Activated naive CD8-positive, alpha-beta T cell treated with anti-CD3 and anti-CD28 coated beads, Interleukin-2, amount 10 ng/mL, durations not matched to agents 7 days and 5 days (primary cell): ENCODE measurements at places on chromosomes 7 and 10. TPM values are rescaled to one million over a fixed set of nuclear protein-coding genes. Genes with fewer than 3 reads are reported as not detected.

DNA sequence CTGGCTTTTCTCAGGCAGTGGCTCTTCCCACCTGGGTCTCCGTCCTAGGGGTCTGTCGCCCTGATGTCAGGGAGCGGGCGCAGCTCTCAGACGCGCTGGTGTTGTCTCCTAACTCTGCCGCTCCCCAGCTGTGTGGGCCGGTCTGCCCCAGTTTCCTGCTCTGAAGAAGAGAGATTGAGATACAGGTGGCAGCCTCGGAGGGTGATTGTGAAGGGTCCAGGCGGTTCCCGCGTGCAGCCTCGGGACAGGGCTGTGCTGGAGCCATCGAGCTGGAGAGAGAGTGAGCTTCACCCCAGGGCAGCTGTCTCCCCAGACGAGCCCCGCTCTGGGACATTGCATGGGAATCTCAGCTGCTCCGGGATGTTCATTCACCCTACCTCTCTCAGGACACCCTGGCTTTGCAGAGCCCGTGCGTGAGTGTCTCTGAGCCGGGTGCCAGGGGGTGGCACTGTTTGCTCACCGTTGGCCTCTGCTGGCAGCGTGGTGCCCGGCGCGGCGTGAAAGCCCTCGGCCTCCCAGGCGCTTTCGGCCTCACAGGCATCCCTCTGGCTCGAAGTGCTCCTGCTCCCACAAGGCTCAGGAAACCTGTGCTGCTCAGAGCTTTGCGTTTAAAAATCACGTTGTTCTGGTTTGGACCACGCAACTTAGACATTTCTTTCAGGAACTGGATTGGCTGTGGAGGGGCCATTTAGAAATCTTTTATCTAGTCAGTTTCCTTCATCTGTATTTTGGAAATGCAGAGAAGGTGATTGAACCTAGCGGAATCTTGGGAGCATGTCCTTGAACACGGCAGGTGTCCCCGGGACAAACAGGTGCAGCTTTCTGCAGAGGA is 33.8 kb upstream of the ZFAND2A start:
- H3K27ac ChIP-seq, result no peak overlapping the region
- peak; percentile 64 for DNase-seq
- peaks cover 14% of the 10 kb centered on the region for H3K36me3 ChIP-seq

The ANKRD2 gene
- 0.23 TPM for total RNA-seq

GRCh38 chr10:55734112-55734511 is 626.9 kb downstream of the ZWINT start:
- H3K27me3 ChIP-seq, result no peaks in the 10 kb centered on the region
- no peak overlapping the region for H3K4me3 ChIP-seq

DNA sequence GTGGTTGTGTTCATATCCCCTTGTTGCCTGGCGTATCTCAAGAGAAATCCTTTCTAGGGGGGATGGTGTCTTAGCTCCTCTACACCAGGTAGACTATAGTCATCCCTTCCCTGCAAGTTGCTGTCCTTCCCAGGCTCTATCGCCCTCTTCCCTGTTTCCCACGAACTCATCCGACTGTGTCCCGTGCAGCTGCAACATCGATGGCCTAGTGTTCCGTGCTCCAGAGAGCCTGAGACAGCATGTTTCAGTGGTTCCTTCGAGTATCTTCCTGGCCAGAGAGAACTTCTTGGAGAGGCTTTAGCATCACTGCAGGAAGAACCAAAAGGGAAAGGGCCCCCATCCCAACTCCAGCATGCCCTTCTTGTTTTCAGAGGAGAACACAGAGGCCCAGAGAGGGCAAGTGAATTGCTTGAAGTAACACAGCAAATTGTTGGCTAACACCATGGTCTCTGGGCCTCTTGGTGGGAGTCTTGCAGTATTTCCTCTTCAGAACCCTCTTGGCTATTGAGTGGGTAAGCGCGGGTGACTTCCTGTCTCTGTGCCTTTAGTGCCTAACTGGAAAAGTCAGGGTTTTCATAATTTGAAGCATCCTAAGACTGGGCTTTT is 162.9 kb downstream of the RGS10 start:
- peaks cover 28% of the 10 kb centered on the region for H3K36me3 ChIP-seq
- DNase-seq, result no peak
- H3K4me3 ChIP-seq, result no peak overlapping the region

DNA sequence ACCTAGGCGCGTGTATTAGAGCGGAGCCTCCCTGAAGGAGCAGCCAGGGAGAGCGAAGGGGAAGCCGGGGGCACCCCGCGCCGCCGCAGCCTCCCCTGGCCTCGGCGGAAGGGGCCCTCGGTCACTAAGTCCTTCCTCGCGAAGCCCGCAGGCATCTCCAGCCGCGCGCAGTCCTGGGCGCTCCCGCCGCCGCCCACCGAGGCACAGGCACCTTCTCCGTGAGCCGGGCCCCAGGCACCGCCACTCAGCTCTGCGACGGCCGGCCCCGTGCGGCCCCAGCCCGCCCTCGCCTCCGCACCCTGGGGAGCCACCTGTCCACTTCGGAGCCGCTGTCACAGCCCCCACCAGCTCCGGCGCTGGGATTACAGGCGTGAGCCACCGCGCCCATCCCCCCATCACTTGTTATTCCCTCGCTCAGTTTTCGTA is 80.8 kb downstream of the ZNF467 start:
- H3K36me3 ChIP-seq, result no peaks in the 10 kb centered on the region
- no peak overlapping the region for H3K4me3 ChIP-seq
- no peak for DNase-seq
- H3K4me1 ChIP-seq, result peaks cover 1% of the 10 kb centered on the region

DNA sequence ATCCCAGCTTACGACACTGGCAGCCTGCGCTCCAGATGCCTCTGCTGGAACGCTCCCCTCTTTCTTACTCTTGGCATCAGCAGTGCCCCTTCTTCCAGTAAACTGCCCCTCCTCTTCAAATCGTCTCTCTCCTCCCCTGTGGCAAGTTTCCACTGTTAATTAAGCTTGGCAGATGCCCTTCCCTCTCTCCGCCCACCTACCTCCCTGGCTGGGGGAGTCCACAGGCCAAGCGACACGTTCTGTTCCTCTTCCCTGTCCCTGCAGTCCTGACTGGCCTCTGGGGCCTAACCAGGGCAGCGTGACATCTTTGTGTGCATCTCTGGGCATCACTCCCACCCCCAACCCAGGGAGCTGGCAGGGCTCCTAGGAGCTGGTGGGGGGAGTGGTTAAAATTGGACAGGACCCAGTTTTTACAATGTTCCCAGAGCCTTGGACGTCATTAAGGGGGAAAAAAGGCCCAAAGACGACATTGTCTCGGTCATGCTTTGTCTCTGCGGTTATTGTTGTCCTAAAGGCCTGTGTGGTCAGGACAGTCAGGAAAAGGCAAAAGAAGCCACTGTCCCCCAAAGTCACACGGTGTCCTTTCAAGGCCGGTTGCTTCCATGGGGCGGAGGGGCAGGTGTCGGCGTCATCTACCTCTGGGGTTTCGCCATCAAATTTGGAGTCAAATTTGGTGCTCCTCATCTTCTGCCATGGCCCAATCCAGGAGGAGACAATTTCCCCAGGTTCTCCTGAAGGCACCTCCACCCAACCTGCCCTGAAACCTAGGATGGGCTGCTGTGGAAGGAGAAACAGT is 54.2 kb downstream of the DLG5 start:
- peaks cover 2% of the 10 kb centered on the region for H3K27me3 ChIP-seq
- DNase-seq, result no peak
- no peak overlapping the region for H3K27ac ChIP-seq
- peaks cover 1% of the 10 kb centered on the region for H3K36me3 ChIP-seq

DNA sequence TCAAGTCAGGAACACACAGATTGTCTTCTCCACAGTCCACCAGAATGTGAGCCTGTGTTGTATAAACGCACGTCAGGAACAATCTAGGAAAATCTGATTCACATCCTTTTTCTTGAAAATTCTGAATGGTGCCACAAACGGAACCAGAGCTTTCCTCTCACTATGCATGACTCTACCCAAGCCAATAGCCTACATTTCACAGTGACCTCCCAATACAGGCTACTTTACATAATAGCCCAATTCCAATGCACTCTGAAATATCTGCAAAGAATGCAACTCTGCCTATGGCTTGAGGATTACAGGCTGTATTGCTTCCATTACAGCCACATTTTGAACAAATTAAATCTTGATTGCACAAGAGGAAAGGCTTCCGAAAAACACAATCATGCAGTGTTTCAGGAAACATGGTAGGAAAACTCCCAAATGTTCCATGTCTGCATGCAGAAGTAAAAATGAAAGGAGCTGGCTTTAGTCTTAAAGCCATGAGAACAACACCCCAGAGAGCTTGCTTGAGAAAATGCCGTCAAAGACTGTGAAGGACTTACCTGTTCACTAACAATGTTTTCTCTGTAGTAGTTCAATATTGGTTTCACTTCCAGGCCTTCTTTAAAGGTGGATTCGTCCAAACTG is 113.9 kb downstream of the ITGA8 start:
- DNase-seq, result no peak
- no peaks in the 10 kb centered on the region for H3K4me1 ChIP-seq
- no peak overlapping the region for H3K4me3 ChIP-seq
- H3K36me3 ChIP-seq, result no peaks in the 10 kb centered on the region
- no peak overlapping the region for H3K27ac ChIP-seq

The TRIM50 gene
- total RNA-seq, result not detected

GRCh38 chr10:99766302-99766681 is 16.1 kb upstream of the ABCC2 start:
- H3K27me3 ChIP-seq, result no peaks in the 10 kb centered on the region
- H3K36me3 ChIP-seq, result peaks cover 12% of the 10 kb centered on the region
- no peak overlapping the region for H3K27ac ChIP-seq
- no peaks in the 10 kb centered on the region for H3K4me1 ChIP-seq

GRCh38 chr7:106423111-106423510 is 138.3 kb upstream of the NAMPT start:
- H3K4me1 ChIP-seq, result peaks cover 16% of the 10 kb centered on the region
- no peaks in the 10 kb centered on the region for H3K36me3 ChIP-seq
- no peaks in the 10 kb centered on the region for H3K27me3 ChIP-seq
- no peak overlapping the region for H3K27ac ChIP-seq
- no peak overlapping the region for H3K4me3 ChIP-seq
- DNase-seq, result no peak

DNA sequence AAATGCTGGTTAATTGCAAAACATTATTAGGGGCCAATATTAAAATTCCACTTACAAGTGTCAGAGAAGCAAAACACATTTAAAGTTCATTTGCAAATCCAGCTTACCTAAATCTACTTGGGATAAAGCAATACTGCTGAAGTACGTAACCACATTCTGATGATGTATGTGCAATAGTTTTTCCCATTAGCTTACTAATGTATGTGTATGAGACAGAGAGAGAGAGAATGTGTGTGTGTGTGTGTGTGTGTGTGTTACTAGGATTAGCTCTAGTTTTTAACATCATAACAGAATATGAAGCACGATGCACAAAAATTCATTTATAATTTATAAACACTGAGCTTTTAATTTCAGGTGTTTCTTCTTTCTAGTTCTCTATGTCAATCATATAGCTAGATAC is 1074.2 kb upstream of the C7orf33 start:
- no peak overlapping the region for H3K27ac ChIP-seq
- no peaks in the 10 kb centered on the region for H3K36me3 ChIP-seq
- H3K4me3 ChIP-seq, result no peak overlapping the region
- no peak for DNase-seq

The SYNPO2L gene
- not detected for total RNA-seq

- peaks cover 1% of the 10 kb centered on the region for H3K4me1 ChIP-seq
- H3K27ac ChIP-seq, result no peak overlapping the region
- no peaks in the 10 kb centered on the region for H3K36me3 ChIP-seq
Measured at GRCh38 chr10:31242902-31243301, 76.1 kb upstream of the ZEB1 start.

The BAG3 gene
- total RNA-seq, result 14.5 TPM

The PLXDC2 gene
- 1.0 TPM for total RNA-seq

DNA sequence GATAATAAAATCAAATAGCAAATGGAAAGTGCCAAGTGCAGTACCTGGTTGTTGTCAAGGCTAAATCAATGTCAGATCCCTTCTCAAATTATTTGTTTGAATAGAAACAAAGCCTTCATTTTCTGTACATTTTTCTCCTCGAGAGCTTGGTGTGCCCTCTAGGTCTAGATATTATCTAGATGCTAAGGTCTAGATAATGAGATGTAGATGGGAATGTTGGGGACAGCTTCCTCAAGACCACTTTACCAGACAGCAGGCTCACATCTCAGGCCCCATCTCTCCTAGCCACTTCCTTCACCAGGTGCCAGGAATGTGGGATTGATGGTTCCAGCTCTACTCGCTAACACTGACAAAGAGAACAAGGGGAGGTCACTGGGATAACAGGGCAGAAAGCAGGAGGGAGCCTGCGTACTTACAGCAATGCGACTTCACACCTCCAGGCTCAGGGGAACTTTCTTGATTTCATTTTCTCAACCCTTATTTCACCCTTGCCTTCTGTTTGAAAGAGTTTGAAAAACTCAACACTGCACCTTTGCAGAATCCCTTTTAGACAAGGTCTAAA is 451.4 kb upstream of the VSTM2A start:
- no peak for DNase-seq
- H3K27me3 ChIP-seq, result no peaks in the 10 kb centered on the region
- no peak overlapping the region for H3K27ac ChIP-seq
- no peak overlapping the region for H3K4me3 ChIP-seq
- no peaks in the 10 kb centered on the region for H3K4me1 ChIP-seq

The ARL5B gene
- 10.8 TPM for total RNA-seq
